ENCODE measurements at places on chromosomes 11 and 22.
A peak's percentile ranks its signal among the peaks of the same experiment; 100 is the strongest.

DNA sequence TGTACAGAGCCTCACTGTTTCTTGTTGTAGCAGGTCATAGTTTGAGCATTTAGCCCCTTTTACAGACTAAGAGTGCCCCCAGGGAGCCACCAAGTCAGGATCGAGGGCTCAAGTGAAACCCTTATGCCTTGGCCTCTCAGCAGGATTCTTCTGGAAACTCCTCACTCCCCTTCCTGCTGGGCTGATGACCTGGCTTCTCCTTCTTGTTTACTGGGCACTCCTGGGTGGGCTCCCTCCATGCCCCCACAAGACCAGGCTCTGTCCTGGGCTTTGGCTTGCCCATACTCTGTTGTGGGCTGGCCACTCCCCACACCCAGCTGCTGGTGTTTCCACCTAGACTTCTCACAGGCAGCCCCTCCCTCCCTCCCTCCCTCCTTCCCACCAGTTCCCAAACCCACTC, 69.6 kb downstream of the MED15 start:
- no peak for DNase-seq

- DNase-seq = no peak
Observed at GRCh38 chr22:42692239-42693054, 28.2 kb downstream of the A4GALT start.

DNA sequence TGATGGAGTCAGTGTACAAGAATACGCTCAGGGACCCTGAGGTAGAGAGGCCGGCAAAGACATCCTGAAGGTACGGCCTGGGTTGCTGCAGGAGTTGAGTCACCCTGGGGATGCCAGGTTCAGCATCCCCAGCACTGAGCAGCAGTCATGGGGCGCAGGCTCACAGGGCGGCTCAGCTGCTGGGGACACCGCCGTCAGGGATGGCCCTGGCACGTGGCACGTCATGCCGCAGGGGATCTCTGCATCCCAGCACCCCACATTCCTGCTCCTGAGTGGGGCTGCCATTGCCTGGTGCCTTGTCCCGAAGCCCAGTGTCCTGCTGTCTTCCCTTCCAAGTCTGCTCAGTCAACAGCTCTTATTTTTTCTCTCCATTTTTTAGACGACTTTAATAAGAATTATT, 168.7 kb upstream of the NTM start:
- DNase-seq = no peak

DNA sequence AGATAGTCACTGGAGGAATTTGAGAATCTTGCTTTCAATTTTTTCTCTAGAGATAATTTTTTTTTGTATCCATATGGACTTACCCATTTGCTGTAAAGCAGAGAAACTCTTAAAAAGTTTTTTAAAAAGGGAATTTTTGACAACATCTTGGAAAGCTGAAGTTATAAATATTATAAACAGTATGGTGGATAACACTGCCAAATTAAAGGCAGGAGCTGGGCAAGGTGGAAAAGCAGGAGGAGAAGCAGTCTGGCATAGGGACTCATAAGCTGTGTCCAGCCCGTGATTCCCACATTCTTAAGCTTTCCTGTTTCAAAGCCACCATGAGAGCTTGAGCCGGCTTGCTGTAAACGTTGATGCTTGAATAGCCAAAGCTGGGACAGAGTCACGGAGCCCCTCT, 149.5 kb downstream of the NAV2 start:
- no peak for DNase-seq

DNA sequence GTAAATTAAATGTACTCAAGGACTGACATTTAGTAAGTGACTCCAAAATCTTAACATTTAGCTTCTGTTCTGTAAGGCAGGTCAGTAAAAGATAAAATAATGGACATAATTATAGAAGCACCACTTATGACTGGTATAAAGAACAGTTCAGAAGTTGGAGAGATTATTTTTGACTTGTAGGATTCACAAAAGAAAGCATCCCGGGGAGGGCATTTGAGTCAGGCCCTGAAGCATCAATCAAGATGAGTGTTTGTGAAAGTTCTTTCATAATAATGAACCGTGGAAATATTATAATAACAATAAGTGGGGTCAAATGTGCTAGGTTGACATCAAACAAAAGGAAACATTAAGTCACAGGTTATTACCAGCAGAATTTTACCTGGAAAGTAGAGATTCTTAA, 201.9 kb downstream of the DDX10 start:
- no peak for DNase-seq

GRCh38 chr11:96194581-96195374, 148.2 kb downstream of the MAML2 start:
- no peak for DNase-seq

DNA sequence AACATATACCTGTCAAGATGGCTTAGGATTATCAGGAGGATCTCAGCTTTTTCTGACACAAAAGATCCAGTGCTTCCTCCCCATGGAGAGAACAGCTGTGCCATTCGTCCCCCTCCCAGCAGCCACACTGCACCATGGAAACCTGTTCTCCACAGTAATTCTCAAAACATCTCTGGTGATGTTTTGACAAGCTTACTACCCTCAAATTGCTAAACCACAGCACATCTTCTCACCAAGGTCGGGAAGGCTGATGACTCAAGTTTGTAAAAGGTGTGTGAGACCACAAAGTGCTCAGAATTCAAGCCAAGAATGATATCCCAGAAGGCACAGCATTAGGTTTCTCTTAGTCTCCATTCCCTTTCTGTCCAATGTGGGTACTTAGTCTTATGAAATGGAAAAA, 3.9 kb upstream of the RAB38 start:
- peak; percentile 74 for DNase-seq

- DNase-seq = no peak
Observed at GRCh38 chr22:41846268-41846987, 13.5 kb downstream of the SREBF2 start.

DNA sequence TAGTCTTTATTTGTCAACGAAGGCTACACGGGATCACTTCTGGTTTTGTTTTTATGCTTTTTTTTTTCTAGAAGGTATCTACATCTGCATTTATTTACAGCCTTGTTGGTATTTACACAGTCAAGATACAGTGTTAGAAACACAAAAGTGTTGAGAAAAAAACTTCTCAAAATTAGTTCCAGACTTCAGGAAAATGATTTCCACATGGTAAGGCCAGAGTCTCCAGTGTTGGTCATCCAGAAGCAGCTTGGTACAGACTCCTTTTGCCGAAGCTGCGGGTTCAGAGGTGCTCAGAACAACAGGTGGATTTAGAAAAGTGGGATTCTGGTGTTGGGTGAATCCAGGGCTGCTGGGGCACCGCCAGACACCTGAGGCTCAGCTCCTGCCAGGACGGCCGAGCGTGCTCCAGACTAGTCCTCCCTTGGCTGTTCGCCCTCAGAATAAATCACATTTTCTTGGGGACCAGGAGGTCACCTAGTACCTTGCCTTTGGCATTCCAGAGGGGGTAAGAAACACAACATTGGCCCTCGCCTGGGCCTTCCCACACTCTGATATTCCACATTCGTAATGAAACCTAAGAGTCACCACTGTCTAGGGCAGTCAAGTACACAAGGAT, 78.7 kb upstream of the NARS2 start:
- no peak for DNase-seq

- no peak for DNase-seq
Observed at GRCh38 chr11:77094841-77095365, 7.7 kb upstream of the OMP start.

DNA sequence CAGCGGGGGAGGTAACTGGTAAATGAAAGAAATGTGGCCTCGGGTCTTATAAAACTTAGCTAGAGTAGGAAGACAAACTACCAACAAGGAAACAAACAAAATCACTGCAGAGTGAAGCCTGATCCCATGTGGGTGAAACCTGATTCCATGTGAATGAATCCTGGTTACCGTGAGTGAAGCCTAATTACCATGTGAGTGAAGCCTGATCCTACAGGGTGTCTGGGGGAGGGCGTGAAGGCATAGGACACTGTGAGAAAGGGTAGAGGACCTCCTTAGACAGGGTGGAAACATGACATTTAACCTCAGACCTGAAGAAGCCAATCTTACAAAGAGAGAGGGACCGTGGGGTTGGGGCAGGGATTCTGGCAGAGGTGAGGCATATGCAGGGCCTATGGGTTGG, 106.2 kb upstream of the USP47 start:
- DNase-seq = no peak

GRCh38 chr11:115501893-115502589, 2.2 kb downstream of the CADM1 start:
- no peak for DNase-seq

DNA sequence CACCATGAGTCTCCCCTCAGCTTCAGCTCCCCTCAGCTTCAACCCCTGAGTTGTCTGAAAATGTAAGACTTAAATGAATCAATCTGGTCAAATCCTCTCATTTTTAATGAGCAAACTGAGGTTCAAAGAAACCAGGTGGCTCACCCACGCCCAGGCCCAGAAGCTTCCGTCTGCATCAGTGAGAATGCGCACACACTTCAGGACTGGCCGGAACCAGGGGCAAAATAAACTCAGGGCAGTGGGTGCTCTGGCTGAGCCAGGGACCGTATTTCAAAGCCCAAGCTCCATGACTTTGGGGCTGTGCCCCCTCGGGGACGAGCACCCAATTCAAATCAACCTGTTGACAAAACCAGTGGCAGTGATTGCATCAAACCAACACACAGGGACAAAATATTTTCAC, 3.1 kb downstream of the SULT4A1 start:
- no peak for DNase-seq

- no peak for DNase-seq
Observed at GRCh38 chr22:37368058-37368457, 59.2 kb downstream of the ELFN2 start.

- DNase-seq = no peak
Observed at GRCh38 chr11:68213135-68213515, at the start of gene KMT5B. TSS of gene KMT5B (minus strand) at chr11:68213296. CDS start at chr11:68190076, 23,220 bp downstream.

GRCh38 chr11:28858076-28858475, 749.9 kb downstream of the METTL15 start:
- DNase-seq = peak; percentile 18

DNA sequence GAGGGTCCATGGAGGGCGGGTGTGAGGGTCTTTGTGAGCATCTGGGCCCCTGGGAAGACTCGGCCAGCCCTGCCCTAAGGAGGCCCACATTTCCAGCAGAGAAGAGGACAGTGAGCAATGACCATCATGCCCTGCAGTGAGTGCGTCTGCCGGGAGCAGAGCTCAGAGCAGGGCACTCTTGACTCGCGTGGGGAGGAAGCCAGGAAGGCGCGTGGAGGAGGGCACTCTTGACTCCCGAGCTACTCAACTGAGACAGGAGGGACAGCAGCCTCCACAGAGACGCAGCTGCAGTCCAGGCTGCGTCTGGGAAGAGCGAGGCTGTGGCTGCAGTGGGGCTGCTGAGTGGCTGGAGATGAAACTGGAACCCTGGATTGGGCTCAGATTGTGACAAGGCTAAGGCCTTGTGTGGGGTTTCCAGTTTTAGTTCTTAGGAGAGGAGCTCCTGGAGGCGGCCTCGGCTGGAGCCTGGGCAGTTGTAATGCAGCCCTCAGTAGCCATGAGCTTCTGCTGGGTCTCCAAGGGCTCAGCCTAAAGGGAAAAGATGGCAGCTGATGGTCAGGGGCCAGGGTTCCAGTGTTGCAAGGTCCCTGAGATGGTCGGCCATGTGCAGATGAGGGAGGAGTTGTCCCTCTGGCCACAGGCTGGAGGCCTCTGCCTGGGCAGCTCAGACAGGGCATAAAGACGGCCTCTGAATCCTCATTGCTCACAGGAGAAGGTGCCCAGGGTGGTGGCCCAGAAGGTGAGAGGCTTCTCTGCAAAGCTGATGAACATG, 264.7 kb upstream of the B3GAT1 start:
- DNase-seq = no peak

- DNase-seq = no peak
Observed at GRCh38 chr22:44479662-44480061, 18.4 kb downstream of the RTL6 start.

GRCh38 chr22:46102159-46102558, 48.2 kb upstream of the PPARA start:
- no peak for DNase-seq

GRCh38 chr11:85394283-85394682, 232.9 kb downstream of the DLG2 start:
- DNase-seq = no peak

- peak; percentile 50 for DNase-seq
Observed at GRCh38 chr11:63888170-63889086, 28.5 kb downstream of the RCOR2 start.

- no peak for DNase-seq
Observed at GRCh38 chr22:29074276-29074772, 1.5 kb downstream of the KREMEN1 start.

- DNase-seq = no peak
Observed at GRCh38 chr11:1074244-1075221, at the start of gene MUC2. TSS of gene MUC2 (plus strand) at chr11:1074874.

DNA sequence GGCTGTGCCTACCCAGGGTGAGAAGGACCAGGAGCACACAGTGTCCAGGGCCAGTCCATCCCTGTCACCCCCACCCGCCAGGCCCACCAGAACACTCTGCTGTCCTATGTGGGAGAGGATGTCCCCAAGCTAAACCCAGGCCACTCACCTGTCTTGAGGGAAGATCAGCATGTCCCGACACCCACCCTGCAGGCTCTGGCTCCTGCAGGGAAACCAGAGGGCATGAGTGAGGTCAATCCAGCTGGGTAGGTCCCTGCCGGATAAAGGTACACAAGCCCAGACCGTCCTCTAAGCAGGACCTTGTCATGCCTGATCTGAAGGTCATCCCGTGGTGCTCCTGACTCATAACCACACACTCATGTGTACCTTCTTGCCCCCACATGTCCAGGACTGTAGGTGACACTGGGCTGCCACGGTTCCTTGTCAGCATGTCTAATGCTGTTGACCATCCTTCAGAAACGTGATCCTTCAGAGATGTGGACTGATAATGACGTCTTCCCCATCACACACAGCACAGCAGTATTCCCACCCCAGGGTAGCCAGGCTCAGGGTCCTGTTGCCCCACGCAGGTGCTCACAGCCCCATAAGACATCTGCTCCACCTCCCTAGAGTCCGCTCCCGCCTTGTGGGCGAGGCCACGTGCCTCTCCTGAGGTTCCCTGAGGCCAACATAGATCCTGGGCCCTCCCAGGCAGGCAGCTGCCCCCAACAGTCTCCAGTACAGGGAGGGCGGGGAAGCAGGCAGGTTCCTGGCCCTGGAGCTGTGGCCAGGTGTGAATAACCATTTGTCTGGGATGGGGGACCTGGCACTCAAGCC, 6.1 kb downstream of the ARVCF start:
- DNase-seq = no peak

DNA sequence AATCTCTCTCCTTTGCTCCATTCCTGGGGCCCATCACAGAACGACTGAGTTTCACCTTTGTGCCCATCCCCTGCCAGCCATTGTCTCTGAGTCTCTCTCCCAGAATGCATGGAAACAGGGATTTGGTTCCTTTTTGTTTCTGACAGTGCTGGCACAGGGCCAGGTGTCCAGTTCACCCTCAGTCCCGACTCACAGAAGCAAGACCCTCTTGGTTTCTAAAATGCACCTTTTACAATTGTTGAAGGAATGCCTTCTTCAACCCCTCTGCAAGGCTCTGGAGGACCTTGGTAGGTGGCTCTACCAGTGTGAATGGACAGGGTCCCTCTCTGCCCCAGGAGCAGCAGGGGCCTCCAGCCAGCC, 5.1 kb upstream of the MYEOV start:
- no peak for DNase-seq

Measured in fibroblast of skin of right biceps (primary cell).